ENCODE measurements at places on chromosomes 13 and 19.
A peak's percentile ranks its signal among the peaks of the same experiment; 100 is the strongest.

GRCh38 chr13:48578516-48579164 is 45.8 kb upstream of the RCBTB2 start:
- DNase-seq, result no peak

GRCh38 chr19:47704024-47704423 is 9.2 kb upstream of the EHD2 start:
- no peak for DNase-seq

DNA sequence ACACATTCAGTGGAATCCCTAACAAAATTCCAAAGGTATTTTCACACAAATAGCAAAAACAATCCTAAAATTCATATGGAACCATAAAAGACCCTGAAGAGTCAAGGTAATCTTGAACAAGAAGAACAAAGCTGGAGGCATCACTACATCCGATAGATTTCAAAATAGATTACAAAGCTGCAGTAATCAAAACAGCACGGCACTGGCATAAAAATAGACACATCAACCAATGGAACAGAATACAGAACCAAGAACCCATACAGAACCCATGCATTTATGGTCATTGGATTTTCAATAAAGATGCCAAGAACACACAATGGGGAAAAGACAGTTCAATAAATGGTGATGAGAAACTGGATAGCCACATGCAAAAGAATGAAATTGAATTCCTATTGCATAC is 32.5 kb downstream of the ZNF566 start:
- no peak for DNase-seq

DNA sequence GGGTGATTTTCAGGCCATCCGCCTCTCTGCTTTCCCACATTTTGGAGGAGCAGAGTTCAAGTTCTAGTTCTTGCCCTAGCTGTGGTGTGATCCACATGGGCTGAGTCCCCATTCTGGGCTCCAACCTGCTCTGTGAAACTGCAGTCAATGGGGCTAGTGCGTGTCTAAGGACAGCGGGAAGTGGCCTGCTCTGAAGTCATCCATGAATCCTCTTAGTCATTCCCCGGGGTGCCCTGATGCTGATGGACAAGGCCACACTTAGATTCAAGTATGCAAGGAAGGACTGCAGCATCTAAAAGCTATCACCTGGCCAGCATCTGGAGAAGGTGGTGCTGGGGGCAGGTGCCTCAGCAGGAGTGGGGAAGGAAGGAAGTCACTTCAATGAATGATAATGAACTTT is 94.6 kb downstream of the TSHZ3 start:
- DNase-seq, result no peak

DNA sequence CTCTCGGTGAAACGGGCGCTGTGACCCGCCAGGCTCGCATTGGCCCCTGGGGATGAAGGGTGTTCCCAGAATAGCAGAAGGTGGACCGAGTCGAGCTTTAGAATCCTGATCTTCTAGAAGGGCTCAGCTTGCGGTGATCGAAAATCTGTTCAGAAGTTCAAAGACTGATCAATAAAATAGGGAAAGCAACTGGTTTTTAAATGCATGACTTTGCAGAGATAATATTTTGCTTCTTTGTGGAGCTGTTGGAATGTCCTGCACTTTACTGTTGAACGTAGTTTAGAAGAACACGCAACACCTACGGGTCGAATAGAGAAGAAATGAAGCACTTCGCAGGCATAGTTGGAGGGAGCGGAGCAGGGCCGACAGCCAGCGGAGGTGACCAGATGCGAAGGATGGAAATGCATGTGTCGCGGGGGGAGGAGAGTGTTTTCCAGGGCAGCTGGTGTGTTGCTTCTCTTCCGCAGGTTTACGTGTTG is 766 bp downstream of the CEBPG start:
- DNase-seq, result peak; percentile 27

GRCh38 chr13:97165502-97166425 is 56.4 kb upstream of the MBNL2 start:
- DNase-seq, result no peak

- no peak for DNase-seq
These were observed 3.7 kb downstream of the ZNF787 start for GRCh38 chr19:56117376-56117884.

GRCh38 chr19:8113017-8113416 is 36.4 kb downstream of the FBN3 start:
- no peak for DNase-seq

- no peak for DNase-seq
These were observed 46.9 kb downstream of the TPP2 start for GRCh38 chr13:102643656-102644055.

- no peak for DNase-seq
These were observed 184.2 kb downstream of the OXGR1 start for GRCh38 chr13:96810104-96810503.

DNA sequence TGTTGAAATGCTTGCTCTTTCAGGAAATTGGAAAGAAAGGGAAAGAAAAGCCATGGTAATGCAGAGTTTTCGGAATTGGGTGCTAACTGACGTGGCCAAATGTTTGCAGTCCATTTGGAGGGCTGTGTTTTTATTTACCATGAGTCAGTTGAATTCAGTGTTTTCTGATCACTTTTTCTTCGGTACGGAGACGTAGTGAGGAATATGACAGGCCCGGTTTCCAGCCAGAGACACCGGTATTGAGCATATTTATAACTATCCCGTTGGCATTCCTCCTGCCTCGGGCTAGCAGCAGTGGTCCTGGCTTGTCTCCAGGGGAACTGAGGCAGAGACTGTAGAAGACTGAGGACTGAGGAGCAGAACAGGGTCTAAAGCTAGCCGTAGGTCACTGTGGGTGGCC is 1.0 kb downstream of the CDC16 start:
- DNase-seq, result no peak

All from EL (cell line).